ENCODE measurements at places on chromosomes 3 and 15. TPM values are rescaled to one million over a fixed set of nuclear protein-coding genes. Genes with fewer than 3 reads are reported as not detected.

DNA sequence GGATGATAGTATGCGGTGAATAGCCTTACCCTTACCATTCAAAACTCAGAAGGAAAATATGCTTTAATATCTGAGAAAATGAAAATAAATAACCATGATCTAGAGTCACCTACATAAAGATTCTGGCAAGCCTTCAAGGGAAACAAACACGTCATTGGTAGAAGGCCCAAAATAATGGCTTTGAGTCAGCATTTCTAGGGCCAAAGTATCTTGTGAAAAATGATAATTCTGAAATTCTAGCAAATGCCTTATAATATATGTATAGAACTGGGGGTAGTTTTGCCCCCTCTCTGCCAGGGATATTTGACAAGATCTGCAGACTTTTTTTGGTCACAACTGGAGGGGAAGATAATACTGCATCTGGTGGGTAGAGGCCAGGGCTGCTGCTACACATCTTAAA, 15.4 kb downstream of the PLSCR1 start:
- H3K27ac ChIP-seq: no peak overlapping the region
- H3K4me1 ChIP-seq: no peaks in the 10 kb centered on the region
- H3K36me3 ChIP-seq: no peaks in the 10 kb centered on the region

DNA sequence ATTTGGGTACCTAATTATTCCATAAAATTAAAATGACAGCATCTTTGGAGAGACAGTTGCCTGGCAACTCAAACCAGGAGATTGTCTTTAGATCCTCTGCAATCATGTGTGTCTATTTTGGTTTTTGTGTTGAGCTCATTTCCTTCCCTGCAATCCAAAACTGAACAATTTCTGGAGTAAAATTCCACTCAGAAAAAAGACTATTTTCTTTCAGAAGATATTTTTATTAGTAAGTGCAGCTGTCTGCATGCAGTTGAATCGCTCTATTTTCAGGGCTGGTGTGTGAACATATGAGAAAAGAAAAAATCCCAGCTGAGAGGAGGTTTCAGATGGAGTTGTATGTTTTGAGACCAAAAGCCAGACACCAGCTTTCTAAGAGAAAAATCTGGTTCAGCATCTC, 41.9 kb upstream of the DYNC1LI1 start:
- no peak overlapping the region for H3K4me3 ChIP-seq
- no peaks in the 10 kb centered on the region for H3K36me3 ChIP-seq
- H3K4me1 ChIP-seq: no peaks in the 10 kb centered on the region
- no peaks in the 10 kb centered on the region for H3K27me3 ChIP-seq

GRCh38 chr3:127193341-127193740, 410 bp downstream of the PRR23E start:
- no peaks in the 10 kb centered on the region for H3K36me3 ChIP-seq
- H3K27me3 ChIP-seq: no peaks in the 10 kb centered on the region
- H3K27ac ChIP-seq: no peak overlapping the region
- H3K4me3 ChIP-seq: no peak overlapping the region
- no peak for DNase-seq

DNA sequence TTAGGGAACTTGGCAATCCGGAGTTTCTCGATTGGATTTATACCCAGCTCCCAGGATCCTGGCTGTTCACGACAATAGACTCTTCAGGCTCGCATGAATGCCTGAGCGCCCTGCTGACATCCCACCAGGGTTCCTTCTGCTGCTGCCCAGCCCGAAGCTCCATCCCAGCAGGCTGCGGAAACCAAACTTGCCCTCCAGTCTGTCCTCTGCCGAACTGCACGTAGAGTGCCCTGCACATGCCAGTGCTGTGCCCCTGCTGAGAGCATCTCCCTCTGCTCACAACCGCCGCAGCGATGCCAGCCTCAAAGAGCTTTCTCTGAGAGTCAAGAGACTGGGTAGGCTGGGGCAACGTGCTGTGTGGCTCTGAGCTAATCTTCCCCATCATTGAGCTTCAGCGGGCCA, 6.9 kb downstream of the ADAMTS7 start:
- no peaks in the 10 kb centered on the region for H3K4me1 ChIP-seq
- no peaks in the 10 kb centered on the region for H3K27me3 ChIP-seq
- no peaks in the 10 kb centered on the region for H3K36me3 ChIP-seq
- DNase-seq: no peak
- H3K27ac ChIP-seq: no peak overlapping the region
- no peak overlapping the region for H3K4me3 ChIP-seq

- no peaks in the 10 kb centered on the region for H3K36me3 ChIP-seq
- H3K27me3 ChIP-seq: no peaks in the 10 kb centered on the region
- no peak overlapping the region for H3K4me3 ChIP-seq
- H3K27ac ChIP-seq: no peak overlapping the region
- DNase-seq: no peak
- no peaks in the 10 kb centered on the region for H3K4me1 ChIP-seq
Observed at GRCh38 chr3:99505200-99505599, 133.2 kb upstream of the COL8A1 start.

DNA sequence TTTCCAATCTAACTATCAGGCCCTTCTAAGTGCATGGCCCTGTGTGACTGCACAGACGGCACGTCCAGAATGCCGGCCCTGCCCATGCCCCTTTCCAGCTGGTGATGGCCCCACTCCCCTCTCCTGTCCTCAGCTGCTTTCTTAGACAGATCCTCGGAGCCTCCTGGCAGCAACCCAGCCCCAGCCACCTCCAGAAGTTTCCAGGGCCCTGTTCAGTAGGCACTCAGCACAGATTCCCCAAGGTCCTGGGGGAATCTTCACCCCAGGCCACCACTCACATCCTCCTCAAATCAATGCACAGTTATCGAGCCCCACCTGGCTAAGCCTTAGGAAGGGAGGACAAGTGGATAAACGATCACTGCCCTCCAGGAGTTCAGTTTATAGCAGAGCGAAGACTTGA, 1.4 kb upstream of the CRABP1 start:
- no peak overlapping the region for H3K4me3 ChIP-seq
- no peaks in the 10 kb centered on the region for H3K4me1 ChIP-seq
- peaks cover 17% of the 10 kb centered on the region for H3K27me3 ChIP-seq
- no peak overlapping the region for H3K27ac ChIP-seq
- no peak for DNase-seq
- no peaks in the 10 kb centered on the region for H3K36me3 ChIP-seq

DNA sequence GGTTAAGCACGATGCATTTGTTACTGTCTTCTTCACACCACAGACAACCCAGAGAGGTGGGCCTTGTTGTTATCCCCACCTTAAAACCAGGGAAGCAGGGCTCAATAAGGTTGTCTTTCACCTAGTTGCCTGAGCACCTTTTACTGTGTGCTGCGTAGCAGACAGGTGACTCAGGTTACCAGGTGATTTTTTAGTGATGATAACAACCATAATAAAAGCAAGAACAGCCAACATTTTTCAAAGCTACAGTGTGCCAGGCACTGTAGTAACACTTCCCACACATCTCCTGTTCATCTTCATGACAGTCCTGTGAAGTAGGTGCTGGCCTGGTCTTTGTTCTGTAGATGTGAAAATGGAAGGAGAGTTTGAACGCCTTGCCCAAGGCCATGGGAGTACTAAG, 132.2 kb downstream of the SLC25A26 start:
- no peaks in the 10 kb centered on the region for H3K27me3 ChIP-seq
- no peaks in the 10 kb centered on the region for H3K4me1 ChIP-seq
- no peaks in the 10 kb centered on the region for H3K36me3 ChIP-seq
- DNase-seq: no peak
- H3K27ac ChIP-seq: no peak overlapping the region

DNA sequence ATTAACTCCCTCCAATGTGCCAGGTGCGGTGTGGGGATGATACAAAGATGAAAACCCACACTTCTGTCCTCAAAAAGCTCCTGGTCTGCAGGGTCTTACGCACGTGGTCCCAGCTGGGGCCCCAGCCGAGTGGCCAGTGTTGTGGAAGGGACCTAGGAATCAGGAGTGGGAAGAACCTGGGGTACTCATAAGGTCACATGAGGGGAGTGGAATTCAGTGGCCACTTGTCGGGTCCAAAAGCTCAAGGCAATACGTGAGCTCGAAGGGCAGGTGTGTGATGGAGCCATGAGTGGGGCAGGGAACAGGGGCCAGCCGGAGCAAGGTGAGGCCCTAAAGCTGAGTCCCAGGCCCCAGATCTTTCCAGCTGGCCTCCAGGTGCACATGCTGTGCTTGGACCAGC, 260.0 kb upstream of the LYSMD4 start:
- H3K27ac ChIP-seq: no peak overlapping the region
- no peaks in the 10 kb centered on the region for H3K27me3 ChIP-seq
- H3K36me3 ChIP-seq: no peaks in the 10 kb centered on the region

- no peaks in the 10 kb centered on the region for H3K36me3 ChIP-seq
- DNase-seq: no peak
- H3K27me3 ChIP-seq: no peaks in the 10 kb centered on the region
- no peak overlapping the region for H3K27ac ChIP-seq
- H3K4me3 ChIP-seq: no peak overlapping the region
Observed at GRCh38 chr15:46502667-46503066, 867.8 kb downstream of the SQOR start.

DNA sequence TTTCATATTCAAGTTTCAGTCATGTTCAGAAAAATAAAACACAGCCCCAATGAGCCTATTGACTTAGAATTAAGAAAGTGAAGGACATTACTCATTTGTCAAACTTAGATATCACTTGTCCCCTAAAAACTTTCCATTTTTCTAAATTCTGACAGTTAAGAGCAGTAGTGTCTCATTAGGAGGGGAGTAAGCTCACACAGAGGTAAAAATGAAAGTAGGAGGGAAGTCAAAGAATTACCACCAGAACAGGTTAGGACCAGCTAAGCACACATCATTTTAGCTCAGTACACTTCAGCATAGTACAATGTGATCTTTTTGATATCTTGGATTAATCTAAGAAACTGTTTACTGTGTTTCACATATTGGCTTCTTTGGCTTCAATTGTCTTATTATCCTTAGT, 64.3 kb downstream of the OSTN start:
- no peak overlapping the region for H3K4me3 ChIP-seq
- no peaks in the 10 kb centered on the region for H3K4me1 ChIP-seq
- no peaks in the 10 kb centered on the region for H3K36me3 ChIP-seq
- H3K27ac ChIP-seq: no peak overlapping the region

The ZNF660 gene
- total RNA-seq: 2.4 TPM

GRCh38 chr3:157100096-157100477, 59.9 kb downstream of the CCNL1 start:
- no peaks in the 10 kb centered on the region for H3K27me3 ChIP-seq
- H3K36me3 ChIP-seq: no peaks in the 10 kb centered on the region
- H3K4me1 ChIP-seq: peaks cover 2% of the 10 kb centered on the region
- no peak for DNase-seq
- H3K27ac ChIP-seq: peak overlapping the region; percentile 15

The MNS1 gene
- total RNA-seq: 4.5 TPM

The CYP1A2 gene
- total RNA-seq: not detected

DNA sequence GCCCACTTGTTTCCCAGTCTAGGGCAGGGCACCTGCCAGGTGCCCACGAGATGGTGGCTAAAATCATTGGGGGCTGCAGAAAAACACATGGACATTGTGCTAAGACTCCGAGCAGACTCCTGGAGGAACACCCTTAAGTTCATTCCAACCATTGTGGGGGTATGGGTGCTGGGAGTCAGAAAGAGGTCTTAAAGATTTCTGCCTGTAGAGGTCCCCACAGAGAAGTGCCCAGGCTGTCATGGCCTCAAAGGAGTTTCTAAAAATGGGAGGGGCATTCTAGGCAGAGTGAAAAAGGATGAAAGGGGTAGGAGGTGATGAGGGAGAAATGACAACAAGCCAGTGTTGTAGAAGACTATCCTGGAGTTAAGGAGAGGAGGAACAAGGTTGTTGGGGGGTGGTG, 17.1 kb downstream of the RBP1 start:
- no peak overlapping the region for H3K4me3 ChIP-seq
- no peaks in the 10 kb centered on the region for H3K4me1 ChIP-seq
- H3K36me3 ChIP-seq: no peaks in the 10 kb centered on the region

GRCh38 chr3:128491941-128492670, 895 bp downstream of the GATA2 start:
- peak overlapping the region; percentile 99 for H3K27ac ChIP-seq
- H3K4me3 ChIP-seq: peak overlapping the region; percentile 93
- no peak for DNase-seq
- no peaks in the 10 kb centered on the region for H3K27me3 ChIP-seq
- H3K36me3 ChIP-seq: no peaks in the 10 kb centered on the region

GRCh38 chr3:58539626-58540025, 2.6 kb upstream of the ACOX2 start:
- no peak overlapping the region for H3K27ac ChIP-seq
- H3K4me3 ChIP-seq: no peak overlapping the region
- no peaks in the 10 kb centered on the region for H3K27me3 ChIP-seq
- no peaks in the 10 kb centered on the region for H3K36me3 ChIP-seq
- no peaks in the 10 kb centered on the region for H3K4me1 ChIP-seq
- DNase-seq: no peak

DNA sequence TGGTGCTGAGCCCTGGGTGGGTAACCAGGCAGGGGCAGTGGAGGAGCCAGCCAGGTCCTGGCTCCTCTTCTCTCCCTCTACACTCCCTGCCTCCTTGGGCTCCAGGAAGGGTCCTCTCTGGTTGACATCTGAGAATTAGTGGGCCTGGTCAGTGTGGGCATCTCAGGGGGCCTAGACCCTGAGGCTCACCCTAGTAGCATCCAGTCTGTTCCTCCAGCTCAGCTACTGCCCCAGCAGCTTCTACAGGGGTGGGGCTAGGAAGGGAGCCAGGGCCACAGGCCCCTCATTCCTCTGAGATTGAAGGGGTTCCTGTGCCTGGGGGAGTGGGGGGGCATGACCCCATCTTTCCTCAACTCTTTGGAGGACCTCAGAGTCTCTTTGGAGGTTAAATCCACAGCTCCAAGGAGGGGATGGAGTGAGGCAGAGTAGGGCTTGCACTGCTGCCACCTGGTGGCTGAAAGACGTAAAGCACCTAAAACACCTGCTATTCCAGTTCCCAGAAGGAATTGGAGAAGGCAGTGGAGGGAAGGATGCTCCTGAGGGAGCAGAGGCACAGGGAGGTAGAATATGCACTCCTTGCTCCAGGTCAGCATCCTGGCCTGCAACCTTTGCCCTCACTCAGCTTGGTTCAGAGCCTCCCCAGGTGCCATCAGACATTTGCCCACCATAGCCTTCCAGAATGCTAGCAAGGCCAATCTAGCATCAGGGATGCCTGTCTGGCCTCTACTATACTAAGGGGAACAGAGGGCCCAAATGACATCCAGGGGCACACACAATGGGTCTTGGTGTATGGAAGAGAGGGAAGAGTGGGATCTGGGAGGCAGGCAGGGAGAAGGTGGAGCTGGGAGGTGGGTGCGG, 25.1 kb downstream of the C3orf18 start:
- no peak overlapping the region for H3K4me3 ChIP-seq
- DNase-seq: peak; percentile 60
- no peaks in the 10 kb centered on the region for H3K36me3 ChIP-seq
- no peaks in the 10 kb centered on the region for H3K4me1 ChIP-seq

All from prostate gland (tissue), 2 donors.